ENCODE measurements at places on chromosomes 7 and 10.

GRCh38 chr7:158018098-158018762 is 569.4 kb downstream of the PTPRN2 start:
- DNase-seq, result no peak

- DNase-seq, result no peak
These were observed 202.9 kb upstream of the PLXNA4 start for GRCh38 chr7:132779164-132779563.

DNA sequence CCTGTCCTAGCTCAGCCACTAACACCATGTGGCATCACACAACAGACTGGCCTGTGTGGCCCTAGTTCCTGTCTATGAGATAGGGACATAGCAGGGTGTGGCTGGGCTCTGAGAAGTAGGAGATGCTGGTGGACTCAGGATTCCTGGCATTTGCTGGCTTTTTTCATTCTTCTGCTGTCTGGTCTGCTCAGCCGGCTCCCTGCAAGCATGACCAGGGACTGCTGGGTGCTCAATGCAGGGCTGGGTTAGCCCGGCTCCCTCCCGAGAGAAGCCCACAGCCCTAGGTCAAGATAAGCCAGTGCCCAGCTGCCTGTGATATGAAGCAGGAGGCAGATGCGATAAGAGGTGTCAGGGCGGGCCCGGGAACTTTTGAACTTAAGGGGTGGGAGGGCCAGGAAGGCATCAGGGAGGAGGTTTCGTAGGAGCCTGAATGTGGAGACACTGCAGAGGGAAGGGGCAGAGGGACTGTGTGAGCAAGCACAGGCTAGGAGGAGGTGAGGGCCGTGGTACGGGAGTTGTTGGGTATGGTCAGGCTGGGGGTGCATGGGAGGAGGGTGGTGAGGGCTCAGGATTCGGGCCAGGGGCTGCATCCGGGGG is 3.5 kb downstream of the AQP1 start:
- DNase-seq, result peak; percentile 56

- peak; percentile 50 for DNase-seq
These were observed 94.4 kb downstream of the AHR start for GRCh38 chr7:17392846-17393245.

DNA sequence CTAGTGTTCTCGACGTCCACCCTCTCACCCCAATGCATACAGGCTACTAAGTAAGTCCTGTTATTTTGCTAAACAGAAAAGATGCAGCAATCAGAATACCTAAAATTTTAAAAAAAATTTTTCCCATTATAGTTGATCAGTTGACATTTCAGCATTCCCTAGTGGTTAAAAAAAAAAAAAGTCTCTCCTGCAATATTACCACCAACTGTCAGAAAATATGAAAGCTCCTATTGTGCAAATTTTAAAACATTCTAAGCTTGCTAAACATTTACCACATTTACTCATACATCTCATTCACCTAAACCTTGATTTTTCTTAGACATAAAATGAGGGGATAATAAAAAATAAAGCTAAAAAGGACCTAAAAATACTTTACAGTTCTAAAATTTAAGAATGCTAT is 165.6 kb downstream of the AVL9 start:
- DNase-seq, result no peak

DNA sequence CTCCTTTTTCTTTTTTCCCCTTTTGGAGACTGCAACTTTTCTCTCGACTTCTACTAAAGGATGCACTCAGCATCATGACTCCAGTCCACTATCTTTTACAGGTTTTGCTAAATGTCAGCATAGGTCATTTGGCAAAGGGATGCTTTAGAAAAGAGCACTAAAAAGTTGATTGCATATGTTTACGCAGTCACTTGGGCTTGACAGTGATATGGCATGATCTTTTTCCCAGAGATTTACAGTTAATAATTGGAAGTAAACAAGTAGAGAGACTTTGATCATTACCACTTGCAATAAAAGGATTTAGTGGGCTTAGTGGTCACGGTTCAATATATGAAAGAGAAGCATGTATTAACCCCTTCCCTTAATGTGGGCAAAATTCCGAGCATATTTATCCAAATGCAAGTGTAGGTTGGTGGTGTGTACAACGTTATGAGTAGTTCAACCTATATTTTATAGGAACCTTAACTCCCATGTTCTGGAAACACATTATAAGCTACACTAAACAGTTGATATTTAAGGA is 1.8 kb downstream of the BMI1 start:
- no peak for DNase-seq

DNA sequence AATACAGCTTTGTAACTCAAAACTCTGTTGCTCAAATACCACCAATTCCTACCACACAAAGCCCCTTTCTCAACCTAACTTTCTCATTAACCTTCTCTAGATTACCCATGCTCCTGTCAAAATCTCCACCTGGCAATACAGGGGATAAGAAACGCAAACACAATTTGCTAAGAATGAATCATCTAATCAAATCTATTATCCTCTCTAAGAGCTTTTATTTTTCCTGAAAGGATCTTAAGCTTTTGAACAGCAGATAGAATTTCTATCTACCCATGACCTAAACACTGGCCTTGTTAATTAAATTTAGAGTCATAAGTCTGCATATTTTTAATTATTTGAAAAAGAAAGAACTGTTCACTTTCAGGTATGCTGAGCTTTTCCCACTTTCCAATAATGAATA is 98.3 kb downstream of the HBP1 start:
- no peak for DNase-seq

DNA sequence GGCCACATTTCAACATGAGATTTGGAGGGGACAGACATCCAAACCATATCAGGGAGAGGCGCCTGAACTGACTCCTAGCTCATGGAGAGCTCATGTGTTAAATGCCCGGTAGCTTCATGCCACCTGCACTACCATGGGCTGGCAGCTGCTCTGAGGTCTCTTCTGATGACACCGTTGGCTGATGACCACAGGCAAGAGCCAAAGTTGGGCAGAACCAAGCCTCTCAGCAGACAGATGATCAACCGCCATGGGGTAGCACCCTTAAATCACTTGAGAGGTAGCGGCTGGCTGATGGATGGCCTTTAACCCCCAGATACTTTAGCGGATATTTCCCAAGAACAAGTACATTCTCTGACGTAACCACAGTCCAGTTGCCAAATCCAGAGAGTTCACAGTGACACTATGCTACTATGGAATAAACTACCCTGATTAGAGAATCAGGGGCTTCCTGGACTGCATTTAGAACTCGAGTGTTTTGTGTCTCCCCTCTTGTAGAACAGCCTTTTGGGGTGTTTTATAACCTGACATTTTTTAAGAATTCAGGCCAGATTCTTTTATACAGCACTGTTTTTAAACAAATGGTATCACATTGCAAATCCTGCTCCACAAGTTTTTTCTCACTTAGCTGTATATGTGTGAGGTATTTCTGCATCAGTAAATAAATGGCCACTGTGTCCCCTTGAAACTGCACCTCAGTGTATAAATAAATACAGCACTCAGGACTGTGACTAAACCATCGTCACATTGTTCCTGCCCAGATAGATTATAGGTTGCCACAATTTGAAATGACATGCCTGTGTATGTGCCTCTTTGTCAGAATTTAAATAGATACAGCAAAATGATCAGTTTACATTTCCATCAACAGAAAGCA is 30.8 kb upstream of the DRGX start:
- no peak for DNase-seq
